ENCODE measurements at places on chromosomes 6 and 20. TPM values are rescaled to one million over a fixed set of nuclear protein-coding genes. Genes with fewer than 3 reads are reported as not detected.

DNA sequence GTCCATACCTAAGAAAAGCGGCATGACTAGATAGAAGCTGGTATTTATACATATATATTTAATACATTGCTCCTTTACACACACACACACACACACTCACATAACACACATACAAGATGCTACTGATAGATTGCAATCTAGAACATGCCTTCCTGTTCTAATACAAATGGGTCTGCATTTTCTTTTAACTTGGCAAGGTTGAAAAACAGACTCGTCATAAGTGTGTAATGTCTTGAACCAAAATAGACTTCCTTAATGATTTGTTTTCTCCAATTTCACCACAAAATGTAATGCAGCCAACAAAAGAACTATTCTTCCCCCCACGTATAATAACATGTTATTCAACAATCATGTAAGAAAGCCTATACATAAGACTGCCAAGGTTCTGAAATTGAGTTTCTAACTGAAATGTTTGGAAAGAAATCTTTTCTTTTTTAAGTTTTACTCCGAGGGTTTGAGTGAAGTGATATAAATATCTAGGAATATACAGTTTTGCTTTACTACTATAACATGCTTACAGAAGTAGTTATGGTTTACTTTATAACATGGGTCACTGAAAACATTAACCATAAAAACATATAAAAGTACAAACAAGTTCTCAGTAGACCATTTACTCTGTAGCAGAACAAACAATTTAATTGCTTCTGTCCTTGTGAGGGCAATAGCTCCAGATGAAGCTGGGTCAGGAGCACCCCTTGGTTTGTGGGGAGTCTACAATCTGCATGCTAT, 207.5 kb downstream of the FOXC1 start:
- no peak for DNase-seq
- no peak overlapping the region for H3K27ac ChIP-seq
- no peaks in the 10 kb centered on the region for H3K27me3 ChIP-seq
- H3K36me3 ChIP-seq: no peaks in the 10 kb centered on the region
- no peak overlapping the region for H3K4me3 ChIP-seq

- peaks cover 84% of the 10 kb centered on the region for H3K27me3 ChIP-seq
- H3K4me1 ChIP-seq: peaks cover 6% of the 10 kb centered on the region
- DNase-seq: no peak
- no peak overlapping the region for H3K27ac ChIP-seq
- H3K4me3 ChIP-seq: no peak overlapping the region
Observed at GRCh38 chr20:56928007-56928406, 298.9 kb downstream of the TFAP2C start.

GRCh38 chr20:7171911-7172310, 404.4 kb downstream of the BMP2 start:
- no peaks in the 10 kb centered on the region for H3K27me3 ChIP-seq
- DNase-seq: no peak
- H3K27ac ChIP-seq: no peak overlapping the region
- H3K4me3 ChIP-seq: no peak overlapping the region

DNA sequence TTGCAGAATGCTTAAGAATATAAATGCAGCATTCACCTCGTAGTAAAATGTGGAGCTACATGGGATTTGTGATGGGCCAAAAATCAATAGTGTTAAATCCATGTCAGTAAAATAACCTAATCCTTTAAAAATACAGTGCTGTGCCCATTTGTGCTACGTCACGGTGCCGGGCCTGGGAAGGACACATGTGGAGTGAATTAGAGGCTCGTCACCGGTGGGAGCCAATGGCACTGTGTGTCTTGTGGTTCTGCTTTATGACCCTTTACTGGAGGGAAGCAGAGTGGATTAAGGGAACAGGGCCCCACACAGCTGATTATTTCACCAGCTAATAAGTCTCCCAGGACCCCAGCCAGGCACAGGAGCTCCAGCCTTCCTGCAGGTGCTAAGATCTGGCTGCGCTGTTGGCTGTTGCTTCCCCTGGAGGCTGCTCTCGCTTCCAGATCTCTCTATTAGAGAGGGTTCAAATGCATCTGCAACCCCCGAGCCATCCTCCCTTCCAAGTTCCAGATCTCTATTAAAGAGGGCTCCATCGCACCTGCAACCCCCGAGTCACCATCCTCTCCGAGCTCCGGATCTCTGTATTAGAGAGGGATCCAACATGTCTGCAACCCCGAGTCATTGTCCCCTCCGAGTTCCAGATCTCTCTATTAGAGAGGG, 405.8 kb downstream of the CDH4 start:
- H3K27ac ChIP-seq: no peak overlapping the region
- H3K4me3 ChIP-seq: no peak overlapping the region
- H3K27me3 ChIP-seq: peaks cover 1% of the 10 kb centered on the region
- no peak for DNase-seq

GRCh38 chr20:59458645-59459044, 145.7 kb upstream of the PHACTR3 start:
- H3K27me3 ChIP-seq: no peaks in the 10 kb centered on the region
- no peaks in the 10 kb centered on the region for H3K36me3 ChIP-seq
- no peak overlapping the region for H3K27ac ChIP-seq
- DNase-seq: no peak

DNA sequence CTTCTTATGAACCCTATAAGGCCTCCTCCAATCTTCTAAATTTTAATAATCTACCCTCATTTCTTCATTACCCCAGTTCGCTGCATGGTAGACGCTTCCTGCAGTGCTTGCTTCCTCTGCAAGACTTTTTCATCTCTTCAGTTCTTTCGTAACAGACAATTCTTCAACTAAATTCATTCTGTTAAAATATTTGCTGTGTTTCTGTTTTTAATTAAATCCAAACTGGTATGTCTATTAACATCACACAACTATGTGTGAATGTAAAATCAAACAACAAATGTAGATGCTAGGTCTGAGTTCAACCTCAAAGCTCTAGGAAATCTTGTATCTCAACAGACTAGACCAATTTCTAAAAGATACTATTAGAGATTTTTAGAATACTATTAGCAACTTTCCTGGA, 199.3 kb downstream of the RNGTT start:
- H3K27me3 ChIP-seq: no peaks in the 10 kb centered on the region
- H3K36me3 ChIP-seq: no peaks in the 10 kb centered on the region
- no peak for DNase-seq
- H3K4me1 ChIP-seq: no peaks in the 10 kb centered on the region
- H3K4me3 ChIP-seq: no peak overlapping the region
- no peak overlapping the region for H3K27ac ChIP-seq

GRCh38 chr20:62675156-62675876, 33.0 kb downstream of the SLCO4A1 start:
- H3K4me1 ChIP-seq: no peaks in the 10 kb centered on the region
- DNase-seq: no peak
- H3K27ac ChIP-seq: no peak overlapping the region
- H3K27me3 ChIP-seq: peaks cover 5% of the 10 kb centered on the region

BPIFB4 gene
- total RNA-seq: not detected

DNA sequence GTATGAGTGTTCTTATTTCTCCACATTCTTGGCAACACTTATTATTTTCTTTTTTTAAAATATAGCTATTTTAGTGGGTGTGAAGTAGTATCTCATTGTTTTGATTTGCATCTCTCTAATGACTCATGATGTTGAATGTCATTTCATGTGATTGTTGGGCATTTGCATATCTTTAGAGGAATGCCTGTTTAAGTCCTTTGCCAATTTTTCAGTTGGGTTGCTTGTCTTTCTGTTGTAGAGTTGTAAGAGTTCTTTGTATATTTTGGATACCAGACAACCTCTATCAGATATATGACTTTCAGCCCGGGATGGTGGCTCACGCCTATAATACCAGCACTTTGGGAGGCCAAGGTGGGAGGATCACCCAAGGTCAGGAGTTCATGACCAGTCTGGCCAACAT, 5.1 kb upstream of the POPDC3 start:
- no peak overlapping the region for H3K27ac ChIP-seq
- H3K36me3 ChIP-seq: no peaks in the 10 kb centered on the region
- DNase-seq: no peak
- H3K4me3 ChIP-seq: no peak overlapping the region
- no peaks in the 10 kb centered on the region for H3K4me1 ChIP-seq

PRDM1 gene
- 17.5 TPM for total RNA-seq

GRCh38 chr20:48146877-48147276, 361.6 kb upstream of the SULF2 start:
- DNase-seq: no peak
- no peaks in the 10 kb centered on the region for H3K36me3 ChIP-seq
- no peak overlapping the region for H3K4me3 ChIP-seq
- H3K27ac ChIP-seq: no peak overlapping the region

VNN1 gene
- total RNA-seq: 10.1 TPM

All from upper lobe of right lung (tissue), 1 donor.